Thyroid gland (tissue), 4 donors: ENCODE measurements at places on chromosomes 7 and 10.

- peak; percentile 42 for DNase-seq
These were observed 579 bp downstream of the IDI1 start for GRCh38 chr10:1048349-1048731.

DNA sequence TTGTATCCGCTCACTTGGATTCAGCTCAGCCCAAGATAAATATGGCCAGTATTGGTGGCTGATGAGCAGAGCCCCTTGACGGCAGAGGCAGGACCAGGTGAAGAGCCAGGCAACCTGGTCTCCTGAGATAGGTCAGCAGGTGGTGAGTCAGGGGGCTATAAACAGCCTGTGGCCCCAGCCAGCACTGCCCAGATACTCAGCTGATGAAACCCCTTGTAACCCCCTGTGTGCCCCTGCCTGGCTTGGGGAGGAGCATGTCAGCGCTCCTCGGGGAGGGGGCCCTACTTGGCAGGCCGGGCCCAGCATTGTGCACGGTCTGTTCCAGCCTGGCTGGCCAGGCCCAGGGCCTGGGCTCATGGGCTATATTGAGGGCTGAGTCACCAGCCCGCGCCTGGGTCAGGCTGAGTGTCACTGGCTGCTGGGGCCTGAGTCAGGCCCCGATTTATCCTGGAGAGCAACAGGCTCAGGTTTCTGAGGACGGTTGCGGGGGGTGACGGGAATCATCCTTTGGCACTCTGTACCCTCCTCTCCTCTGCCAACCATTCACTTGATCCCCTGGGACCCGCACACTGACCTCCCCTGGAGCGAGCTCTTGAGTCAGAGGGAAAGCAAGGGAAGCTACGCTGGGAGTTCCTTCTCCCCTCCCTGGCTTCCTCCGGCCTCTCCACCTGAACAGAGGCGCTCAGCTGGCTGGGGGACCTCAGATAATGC, 2.8 kb upstream of the FLNC start:
- DNase-seq: no peak

DNA sequence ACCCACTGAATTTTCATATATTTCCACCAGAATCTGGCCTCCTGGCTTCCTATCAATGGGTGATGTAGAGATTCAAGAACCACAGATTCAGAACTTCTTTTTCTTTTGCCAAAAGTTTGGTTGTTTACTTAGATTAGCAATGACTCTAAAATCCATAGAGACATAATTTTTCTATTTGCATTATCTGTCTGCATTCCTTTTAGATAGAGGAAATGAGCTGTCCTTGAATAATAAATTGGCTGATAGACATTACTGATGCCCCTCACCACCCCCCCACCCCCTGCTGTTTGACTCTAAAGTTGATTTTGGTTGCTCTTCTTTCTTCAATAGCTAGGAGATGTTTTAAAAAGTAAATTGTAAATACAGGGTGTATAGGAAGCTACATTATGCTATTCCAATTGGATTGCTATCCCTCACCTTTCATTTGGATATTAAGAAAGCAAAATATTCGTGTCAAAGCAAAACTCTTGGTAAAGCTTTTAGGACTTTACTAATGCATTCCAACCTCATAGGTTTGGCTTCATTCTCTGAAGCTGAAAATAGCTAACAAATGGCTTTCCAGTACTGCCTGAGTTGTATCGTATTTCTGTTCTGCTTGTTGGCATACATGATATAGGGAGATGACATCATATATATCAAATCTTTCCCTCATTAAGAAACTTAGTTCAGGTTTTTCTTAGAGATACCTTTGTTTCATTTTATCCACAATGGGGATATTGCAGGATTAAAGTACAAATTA, 606.0 kb downstream of the ARL4A start:
- DNase-seq: no peak

DNA sequence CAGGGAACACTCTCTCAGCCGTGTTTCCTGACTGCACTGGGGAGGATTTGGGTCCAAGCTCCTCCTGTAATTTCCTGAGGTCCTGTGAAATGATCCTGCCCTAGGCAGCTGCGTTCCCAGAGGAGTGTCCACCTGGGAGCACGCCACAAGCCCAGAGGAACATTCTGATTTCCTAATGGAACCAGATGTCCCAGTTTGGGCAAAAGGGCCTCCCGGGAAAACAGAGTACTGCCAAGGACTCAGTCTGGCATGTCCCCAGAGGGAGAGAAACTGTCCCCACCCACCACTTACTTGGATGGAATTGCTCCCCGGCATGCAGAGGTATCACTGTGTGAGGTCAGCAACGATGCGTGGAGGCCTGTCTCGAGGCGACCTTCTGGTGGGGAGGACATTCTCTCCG, 34.5 kb downstream of the ASB13 start:
- peak; percentile 54 for DNase-seq

- DNase-seq: no peak
These were observed 222.4 kb upstream of the GNAI1 start for GRCh38 chr7:79912213-79912633.

DNA sequence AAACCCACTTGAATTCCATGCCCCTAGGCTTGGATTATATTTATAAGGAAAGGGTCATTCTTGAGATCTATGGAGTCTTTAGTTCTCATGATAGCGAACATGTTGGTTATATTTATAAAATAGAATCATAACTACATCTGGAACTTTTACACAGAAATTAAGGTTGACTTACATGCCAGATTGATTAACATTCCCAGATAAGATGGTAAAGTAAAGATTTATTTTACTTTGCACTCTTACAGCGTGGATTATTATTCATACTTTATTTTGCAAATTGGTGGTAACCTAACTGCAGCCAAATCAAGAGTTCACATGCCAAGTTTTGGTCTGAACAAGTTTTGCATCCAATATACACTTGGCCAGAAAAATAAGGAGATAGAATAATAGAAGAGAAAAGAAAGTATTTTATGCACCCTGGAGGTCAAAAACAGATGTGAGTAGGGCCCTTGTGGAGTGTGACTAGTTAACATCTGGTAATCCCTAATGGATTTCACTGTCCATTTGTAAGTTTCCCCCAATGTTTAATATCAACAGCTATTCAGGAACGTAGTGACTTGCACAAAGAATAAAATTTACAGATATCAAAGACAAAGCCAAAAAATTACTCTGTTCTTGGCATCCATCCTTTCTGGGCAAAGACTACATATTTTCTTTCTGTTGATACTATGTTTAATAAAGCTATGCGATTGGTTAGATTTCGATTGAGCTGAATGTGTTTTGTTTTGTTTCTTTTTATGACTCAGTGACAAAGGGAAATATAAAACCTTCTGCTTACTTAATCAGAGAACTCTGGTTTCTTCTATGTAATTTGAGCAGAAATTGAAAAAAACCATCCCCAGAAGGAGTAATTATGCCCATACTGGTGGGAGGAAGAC, 10.1 kb upstream of the TMEM26 start:
- no peak for DNase-seq

DNA sequence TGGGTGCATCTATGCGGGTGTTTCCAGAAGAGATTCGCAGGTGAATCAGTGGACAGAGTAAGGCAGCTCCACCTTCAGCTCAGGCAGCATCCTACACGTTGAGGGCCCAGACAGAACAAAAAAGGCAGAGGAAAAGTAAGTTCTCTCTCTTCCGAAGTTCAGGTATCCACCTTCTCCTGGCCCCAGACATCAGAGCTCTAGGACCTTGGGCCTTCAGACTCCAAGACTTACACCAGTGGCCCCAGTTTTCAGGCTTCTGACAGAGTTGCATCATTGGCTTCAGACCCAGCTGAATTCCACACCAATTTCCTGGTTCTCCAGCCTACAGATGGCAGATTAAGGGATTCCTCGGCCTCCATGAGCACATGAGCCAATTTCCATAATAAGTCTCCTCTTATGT, 102.2 kb upstream of the GPR26 start:
- DNase-seq: no peak

DNA sequence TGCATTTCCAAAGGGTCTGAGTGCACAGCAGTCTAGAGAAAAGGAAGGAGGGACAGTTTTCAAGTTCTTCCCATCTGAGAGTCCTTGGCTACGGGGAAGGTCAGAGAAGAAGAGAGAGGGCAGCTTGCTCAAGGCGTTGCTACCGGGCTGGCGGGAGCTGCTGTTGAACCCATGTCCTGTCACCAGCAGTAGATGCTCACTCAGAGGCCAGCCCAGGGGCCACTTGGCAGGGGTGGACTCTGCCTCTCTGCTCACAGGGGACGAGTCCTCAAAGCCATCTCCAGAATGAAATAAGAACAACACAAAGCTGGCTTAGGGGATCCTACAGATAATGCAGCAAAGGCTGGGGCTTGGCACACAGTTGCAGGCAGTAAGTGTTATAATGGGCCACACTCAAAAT, 231.5 kb downstream of the TNS3 start:
- DNase-seq: no peak

GRCh38 chr7:127303102-127303501, 50.4 kb upstream of the GRM8 start:
- DNase-seq: no peak

- no peak for DNase-seq
These were observed 611.8 kb downstream of the SORCS3 start for GRCh38 chr10:105252911-105253310.

- no peak for DNase-seq
These were observed 171.3 kb downstream of the DNAJC1 start for GRCh38 chr10:21831986-21832820.

DNA sequence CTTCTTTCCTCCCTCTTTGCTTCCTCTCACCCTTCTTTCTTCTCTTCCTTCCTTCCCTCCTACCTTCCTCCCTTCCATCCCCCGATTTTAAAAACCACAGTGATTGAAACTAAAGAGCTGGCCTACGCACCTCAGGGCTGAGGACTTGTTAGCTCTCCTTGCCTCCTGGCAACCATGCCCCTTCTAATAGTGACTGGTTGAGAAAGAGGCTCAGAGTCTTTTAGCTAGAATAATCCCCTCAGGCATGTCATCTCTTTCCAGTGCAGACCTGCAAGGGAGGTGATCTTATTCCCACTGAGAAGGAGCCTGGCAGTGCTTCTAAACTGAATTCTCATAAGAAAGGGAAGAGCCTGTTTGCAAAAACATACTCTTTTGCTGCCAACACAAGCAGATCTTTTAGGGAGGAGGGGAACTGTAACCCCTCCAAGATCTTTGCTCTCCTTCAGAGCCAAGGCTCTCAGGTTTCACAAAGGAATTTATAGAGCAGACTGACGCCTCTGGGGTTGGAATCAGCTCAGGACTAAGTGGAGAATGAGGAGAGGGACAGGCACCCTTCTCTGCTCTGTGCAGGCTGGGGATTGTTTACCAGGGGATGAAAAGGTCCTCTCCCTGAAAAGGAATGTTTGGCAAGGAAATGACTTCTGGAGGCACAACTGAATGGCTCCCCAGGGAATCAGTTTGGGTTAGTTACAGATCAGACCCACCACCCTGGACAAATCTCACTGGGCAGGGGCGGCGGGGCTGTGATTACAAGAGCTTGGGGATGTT, 9.4 kb upstream of the ANKRD1 start:
- peak; percentile 29 for DNase-seq

DNA sequence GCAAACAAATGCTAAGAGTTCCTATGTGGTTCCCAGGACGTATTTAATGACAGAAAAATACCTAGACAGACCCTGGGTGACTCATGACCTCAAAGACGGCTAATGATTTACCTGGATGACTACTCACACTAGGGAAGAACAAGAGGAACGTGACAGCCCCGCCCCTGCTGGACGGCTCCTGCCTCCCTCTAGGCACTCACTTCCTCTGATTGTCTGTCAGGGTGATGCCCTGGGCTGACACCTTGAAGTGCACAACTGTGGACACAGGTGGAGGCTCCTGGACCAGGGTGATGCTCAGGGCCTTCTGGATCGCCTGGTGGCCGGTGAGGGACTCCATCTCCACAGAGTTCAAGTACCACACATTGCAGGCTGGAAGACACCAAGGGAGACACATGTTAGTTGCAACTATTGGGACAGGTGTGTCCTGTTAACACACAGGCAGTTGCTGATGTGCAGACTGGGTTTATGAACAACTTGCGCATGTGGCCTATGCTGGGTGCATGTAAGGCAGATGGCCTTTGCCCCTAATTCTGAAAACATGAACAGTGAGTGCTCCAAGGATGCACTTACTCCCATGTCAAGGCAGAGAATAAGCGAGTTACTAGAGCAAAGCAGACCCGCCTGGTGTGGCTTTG, 298.3 kb downstream of the TNS3 start:
- no peak for DNase-seq

DNA sequence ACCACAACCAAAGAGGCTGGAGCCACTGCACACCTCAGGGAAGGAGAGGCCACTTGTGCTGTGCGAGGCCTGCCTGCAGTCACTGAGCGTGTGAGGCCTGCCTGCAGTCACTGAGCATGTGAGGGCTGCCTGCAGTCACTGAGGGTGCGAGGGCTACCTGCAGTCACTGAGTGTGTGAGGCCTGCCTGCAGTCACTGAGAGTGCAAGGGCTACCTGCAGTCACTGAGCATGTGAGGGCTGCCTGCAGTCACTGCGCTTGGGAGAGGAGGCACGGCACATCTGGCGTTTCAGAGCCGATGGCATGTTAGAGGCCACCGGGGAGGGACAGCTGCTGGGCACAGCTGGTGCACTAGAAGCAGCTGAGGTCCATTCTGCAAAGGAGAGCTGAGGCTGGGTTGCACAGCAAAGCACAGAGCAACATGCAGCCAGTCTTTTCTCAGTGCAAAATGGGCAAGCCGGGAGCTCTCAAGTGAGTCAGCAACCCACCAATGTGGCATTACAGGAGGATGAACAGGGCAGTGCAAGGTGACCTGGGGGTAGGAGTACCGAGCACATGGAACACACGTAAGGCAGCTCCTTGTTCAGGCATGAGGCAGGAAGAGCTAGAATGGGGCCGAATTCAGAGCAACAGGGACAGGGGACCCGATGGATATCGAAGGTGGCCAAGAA, 540.1 kb downstream of the PTPRN2 start:
- DNase-seq: no peak

DNA sequence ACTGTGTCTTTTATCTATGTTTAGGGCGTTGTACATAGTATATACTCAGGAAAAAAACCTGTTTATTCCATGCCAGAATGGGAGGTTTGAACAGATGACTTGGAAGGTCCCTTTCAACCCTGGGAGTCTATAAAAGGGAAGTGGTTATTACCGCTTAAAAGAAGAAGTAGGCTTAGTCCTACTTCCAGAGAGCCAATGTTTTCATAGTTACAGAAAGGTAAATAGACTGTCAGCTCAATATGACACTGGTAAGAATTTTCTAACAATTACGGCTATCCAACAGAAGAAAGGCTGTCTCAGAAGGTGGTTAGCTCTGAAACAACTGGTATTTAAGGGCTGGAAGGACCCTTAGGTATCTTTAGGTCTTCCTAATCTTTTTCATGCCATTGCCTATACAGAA, 1.1 kb upstream of the TFAM start:
- DNase-seq: no peak

DNA sequence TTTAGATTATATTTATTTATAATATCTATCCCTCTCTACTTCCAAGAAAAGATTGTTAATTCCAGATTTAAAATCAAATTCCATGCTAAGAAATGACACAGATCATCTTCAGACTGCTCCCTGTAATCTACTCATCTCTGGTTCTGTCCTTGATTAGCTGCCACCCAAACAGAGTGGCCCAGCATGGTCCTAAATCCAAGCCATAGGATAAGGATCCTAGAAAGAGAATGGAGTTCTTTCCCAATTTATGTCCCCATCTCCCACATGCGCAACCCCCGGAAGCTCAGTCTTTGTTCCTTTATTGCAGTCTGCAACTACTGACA, 23.4 kb upstream of the HDAC9 start:
- no peak for DNase-seq

GRCh38 chr10:43255634-43256431, 11.0 kb downstream of the RASGEF1A start:
- DNase-seq: no peak
